ENCODE measurements at places on chromosomes 11 and 22.
A peak's percentile ranks its signal among the peaks of the same experiment; 100 is the strongest.

DNA sequence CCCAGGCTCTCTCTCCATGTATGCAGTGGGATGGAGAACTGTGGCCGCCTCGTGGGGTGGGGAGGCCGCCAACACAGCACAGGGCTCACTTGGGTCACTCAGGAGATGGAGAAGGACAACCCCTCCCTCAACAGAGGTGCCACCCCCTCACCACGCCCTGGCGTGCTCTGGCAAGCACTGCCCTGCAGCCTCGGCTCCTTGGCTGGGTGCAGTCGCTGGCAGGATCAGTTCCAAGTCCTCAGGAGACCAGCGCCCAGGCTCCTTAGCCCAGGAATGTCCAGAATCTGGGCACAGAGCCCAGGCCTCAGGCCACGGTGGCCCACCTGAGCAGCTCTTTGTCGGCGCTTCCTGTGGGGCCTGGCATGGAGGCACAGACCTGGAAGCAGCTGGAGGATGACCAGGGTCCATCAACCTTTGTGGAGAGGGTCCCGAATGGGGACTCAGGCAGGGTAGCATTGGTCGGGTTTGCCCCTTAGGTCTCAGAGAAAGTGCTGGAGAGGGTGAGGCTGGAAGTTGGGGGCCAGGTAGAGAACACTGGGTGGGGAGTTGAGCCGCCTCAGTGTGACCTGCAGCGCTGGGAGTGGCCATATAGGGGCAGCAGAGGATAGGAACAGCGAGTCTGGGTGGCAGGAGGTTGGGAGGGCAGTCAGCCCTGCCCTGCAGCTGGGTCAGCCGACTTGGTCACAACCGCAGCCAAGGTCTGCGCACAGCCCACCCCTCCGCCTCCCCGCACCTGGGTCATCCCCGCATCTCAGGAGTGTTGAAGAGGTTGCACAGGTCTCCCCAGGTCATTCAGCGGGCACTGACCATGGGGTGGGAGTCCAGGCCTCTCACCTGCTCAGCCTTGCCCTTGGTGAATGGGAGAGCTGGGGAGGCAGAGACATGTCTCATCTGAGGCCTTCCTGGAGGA, 8.2 kb downstream of the SUSD2 start:
- DNase-seq = peak; percentile 39

DNA sequence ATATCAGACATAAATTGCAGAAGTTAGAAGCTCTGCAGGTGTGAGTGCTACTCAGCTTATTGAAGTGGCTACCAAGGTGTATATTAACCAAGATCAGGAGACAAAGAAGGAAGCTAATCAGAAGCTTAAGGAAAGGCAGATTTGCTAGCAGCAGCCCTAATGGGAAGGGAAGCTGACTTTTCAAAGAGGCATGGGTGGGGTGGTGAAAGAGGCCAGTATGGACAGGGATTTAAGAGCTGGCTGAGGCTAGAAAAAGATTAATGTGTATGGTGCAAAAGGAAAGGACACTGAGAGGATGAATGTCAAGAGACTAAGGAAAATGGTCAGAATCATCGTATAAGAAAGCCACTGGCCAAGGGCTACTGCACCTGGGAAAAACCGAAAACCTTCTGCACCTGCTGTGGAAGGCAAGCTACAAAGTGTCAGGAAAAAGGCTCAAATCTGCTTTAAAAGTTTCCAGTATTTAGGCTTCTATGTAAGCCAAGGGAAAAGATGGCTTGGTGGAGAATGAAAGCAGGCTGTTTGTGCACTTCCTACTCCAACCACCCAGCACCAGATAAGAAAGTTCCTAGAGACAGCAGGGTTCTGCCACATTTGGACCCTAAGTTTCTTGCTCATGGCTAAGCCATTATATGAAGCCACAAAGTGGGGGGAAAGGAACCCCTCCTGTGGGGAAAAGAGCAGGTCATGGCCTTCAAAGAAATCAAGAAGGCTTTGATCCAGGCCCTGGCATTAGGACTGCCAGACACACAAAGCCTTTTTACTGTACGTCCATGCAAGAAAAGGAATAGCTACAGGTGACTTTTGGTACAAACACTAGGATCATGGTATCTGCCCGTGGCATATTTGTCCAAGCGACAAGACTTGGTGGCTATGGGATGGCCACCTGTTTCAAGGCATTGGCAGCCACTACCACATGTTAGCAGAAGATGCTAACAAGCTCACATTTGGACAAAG, 40.9 kb upstream of the GLYAT start:
- DNase-seq = no peak

- no peak for DNase-seq
Measured at GRCh38 chr11:14435717-14436512, 63.7 kb downstream of the COPB1 start.

DNA sequence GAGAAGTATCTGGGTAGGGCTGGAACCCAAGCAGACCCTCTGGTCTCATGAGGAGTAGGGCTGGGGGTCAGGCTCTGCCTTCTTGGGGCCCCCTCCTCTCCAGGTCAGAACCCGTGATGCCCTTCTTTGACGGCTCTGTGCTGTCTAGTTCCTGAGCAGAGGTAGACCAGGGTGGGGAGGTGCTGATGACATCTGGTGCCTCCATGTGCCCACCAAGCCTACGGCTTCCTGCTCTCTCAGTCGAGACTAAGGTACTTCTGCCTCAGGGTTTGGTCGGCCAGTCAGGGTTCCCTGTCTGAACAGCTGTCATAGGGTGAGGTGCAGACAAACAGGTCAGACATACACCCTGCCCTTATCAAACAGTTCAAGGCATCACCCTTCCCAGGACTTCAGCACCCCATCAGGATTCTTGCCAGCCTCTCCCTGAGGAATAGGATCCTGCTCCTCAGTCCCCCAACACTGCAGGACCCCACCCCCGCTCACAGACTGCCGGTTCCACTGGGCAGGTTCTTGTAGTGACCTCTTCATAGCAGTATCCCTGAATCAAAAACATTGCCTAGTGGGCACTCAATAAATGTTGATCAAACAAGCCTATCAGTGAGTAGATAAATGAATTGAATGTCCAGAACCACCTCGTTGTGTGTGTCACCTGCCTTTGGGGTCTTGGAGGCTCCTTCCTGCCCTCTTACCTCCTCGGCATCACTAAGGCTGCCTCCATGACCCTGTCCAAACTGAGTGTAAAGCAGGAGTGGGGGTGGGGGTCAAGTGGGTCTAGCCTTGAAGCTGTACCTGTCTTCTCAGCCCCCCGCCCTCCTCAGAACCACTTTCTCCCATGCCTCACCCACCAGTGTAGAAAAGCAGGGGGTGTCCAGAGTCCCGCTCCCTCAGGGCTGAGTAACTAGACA, 158.2 kb downstream of the BUD13 start:
- no peak for DNase-seq

GRCh38 chr11:112599856-112600533, 339.3 kb upstream of the PLET1 start:
- DNase-seq = no peak

GRCh38 chr11:130945896-130946295, 29.6 kb upstream of the SNX19 start:
- DNase-seq = no peak

- DNase-seq = no peak
Measured at GRCh38 chr11:70270877-70271648, 573 bp downstream of the PPFIA1 start.

GRCh38 chr11:115459563-115459962, 44.7 kb downstream of the CADM1 start:
- DNase-seq = no peak

GRCh38 chr11:42913731-42914130, 398.1 kb upstream of the API5 start:
- DNase-seq = no peak

GRCh38 chr22:17266251-17266971, 47.2 kb upstream of the ADA2 start:
- peak; percentile 23 for DNase-seq

DNA sequence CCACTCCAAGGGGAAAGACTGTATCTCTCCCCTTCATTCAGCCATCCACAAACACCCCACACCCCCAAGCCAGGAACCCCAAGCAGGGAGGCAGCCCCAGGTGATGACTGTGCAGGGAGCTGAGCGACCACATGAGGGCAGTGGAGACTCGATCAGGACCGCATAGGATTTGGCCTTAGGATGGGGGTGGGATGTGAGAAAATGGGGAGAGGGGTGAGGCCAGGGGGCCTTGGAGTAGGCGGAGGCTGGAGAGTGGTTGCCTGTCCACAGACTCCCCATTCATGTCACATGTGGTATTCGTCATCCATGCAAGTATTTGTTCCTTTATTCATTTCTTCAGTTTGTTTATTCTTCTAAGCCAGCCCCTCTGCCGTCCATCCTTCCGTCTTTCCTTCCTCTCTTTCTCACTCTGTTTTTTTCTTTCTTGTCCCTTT, 2.7 kb upstream of the RHOD start:
- peak; percentile 3 for DNase-seq

DNA sequence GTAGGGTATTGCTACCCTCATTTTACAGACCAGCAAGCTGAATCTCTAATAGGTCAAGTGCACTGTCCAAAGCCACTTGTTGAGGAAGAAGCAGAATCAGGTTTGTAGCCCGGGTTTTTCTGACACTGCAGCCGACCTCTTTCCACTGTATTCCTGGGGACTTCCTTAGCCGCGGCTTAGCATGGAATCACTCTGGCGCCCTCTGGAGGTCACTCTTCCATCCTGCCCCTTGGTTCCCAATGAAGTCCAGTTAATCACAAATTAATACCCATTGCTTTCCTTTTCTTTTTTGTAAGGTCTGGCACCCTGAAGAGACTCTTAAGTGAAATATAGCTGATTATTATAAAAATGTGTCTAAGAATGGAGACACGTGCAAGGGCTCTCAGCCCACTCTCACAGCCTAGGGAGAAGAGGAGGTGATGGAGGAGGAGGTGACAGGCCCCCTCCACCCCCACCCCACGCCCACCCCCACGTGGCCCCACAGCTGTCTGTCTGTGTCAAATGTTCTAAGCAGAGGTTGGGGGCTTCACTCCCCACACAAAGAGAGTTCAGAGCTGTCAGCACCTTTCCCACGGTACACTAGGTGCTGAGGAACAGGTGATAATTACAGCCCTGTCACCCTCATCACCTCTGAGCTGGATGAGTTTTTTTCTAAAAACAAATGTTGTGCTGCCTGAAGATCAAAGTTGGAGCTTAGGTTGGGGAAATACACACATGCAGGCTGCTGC, 57.7 kb upstream of the DRD2 start:
- DNase-seq = peak; percentile 83

DNA sequence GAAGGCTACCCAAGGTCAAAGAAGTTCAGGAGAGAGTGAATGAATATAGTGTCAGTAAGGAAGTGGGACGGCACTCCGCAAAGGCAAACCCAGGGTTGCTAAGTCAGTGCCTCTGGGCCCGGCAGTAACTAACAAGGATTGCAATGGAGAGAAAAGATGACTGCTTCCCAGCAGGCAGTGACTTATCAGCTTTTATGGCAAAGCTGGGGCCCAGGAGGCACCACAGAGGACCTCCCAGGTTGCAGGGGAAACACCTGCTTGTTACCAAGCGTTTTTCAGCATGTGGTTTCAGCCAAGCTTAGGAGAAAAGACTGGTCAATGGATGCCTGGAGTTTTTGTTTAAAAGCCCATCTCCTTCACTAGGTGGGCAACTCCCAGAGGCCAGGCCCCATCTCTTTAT, 11.3 kb downstream of the CACNG2 start:
- no peak for DNase-seq

DNA sequence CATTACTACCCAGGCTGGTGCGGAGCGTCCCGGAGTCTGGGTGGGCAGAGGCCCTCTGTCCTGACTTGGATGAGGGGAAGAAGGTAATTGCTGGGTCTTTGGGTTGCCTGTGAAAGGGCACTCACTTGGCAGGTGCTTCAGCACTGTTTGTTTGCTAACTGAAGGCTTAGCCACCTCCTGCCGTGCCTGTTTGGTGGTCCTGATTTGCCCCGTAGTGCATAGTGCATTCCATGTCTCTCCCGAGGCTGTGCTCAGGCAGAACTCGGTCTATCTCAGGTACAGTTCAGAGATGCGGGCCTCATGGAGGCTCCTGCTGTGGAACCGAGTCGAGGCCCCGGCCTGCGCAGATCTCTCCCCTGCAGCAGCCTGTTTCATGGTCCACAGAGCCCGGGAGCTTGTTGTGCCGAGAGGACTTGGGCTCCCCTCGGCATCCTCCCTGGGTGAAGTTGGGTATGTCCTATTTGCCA, 146.2 kb downstream of the TBC1D22A start:
- no peak for DNase-seq

- DNase-seq = peak; percentile 4
Measured at GRCh38 chr11:2526808-2527381, 82.1 kb downstream of the KCNQ1 start.

DNA sequence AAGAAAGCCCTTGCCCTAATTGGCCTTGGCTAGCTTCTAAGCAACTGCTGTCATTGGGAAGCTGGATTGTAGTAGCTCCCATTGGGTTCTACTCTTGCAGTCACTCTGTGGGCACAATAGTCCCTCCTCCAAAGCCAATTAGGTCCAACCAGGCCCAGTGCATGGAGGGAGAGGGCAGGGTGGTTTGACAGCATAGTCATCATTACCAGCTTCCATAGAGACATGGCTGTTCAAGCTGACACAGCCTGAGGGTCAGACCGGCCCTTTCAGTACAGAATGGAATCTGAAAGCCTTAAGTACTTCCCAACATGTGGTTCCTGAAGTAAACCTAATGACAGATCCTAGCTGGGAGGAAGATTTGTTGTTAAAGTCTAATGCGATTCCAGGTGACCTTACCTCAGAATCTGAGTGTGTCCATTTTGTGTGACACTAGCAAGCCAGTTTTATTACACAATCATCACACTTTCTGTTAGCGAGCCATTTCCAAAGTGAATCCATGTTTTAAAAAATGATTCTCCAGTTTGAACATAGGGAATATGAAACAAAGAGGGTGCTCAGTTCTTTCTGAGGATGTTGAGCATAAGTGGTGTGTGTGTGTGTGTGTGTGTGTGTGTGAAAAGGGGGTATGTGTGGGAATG, 6.9 kb downstream of the PLET1 start:
- DNase-seq = no peak

GRCh38 chr11:45974806-45975205, 52.4 kb downstream of the LARGE2 start:
- DNase-seq = no peak

DNA sequence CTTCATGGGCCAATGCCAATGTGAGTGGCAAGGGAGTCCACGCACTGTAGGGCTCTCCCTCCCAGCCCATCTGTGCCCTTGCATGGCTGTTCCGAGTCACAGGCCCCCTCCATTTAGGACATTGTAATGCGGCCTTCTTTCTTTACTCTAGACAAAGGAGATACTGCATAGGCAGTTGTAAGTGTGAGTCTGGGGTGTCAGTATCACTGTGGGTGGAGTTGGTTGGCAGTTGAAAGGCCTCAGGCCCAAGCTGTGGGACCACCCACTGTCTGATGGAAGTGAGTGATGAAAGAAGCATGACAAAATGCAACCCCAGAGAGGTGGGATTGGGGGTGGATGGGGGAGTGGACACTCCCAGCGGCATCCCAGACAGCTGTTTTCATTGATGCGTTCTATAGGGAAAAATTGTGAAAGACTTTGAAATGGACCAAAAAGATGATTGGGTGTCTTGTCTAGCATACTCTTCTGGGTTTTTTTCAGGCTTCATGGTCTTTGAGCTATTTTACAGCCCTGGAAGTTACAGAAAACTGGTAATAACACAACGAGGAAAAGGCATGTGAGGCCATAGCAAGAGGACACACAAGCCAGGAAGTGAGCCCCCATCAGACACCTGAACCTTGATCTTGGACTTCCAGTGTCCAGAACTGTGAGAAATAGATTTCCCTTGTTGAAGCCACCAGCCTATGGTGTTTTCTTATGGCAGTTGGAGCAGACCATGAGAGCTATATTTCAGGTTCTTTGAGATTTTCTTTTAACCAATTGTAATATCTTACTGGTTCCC, 114.6 kb downstream of the NECTIN1 start:
- no peak for DNase-seq

- peak; percentile 35 for DNase-seq
Measured at GRCh38 chr11:103035791-103036434, 56.0 kb downstream of the DCUN1D5 start.
